ENCODE measurements at places on chromosomes 4 and X. TPM values are rescaled to one million over a fixed set of nuclear protein-coding genes. Genes with fewer than 3 reads are reported as not detected.

F11 gene
- total RNA-seq = not detected

TSC22D3 gene
- total RNA-seq = 5.4 TPM

ENPP6 gene
- not detected for total RNA-seq

SUPT20HL1 gene
- not detected for total RNA-seq

SSX2B gene
- total RNA-seq = not detected

CLTRN gene
- not detected for total RNA-seq

GK gene
- 7.8 TPM for total RNA-seq

AREG gene
- total RNA-seq = 1.9 TPM

TMEM47 gene
- 2.3 TPM for total RNA-seq

LANCL3 gene
- 1.8 TPM for total RNA-seq

TMEM35A gene
- not detected for total RNA-seq

RAB9A gene
- 17.1 TPM for total RNA-seq

GAGE12F gene
- total RNA-seq = not detected

CYP2U1 gene
- 6.4 TPM for total RNA-seq
